ENCODE measurements at places on chromosomes 6 and 20.

GRCh38 chr6:66478705-66479104 is 771.7 kb upstream of the EYS start:
- no peak for DNase-seq

- no peak for DNase-seq
These were observed 594.5 kb upstream of the MAP3K7 start for GRCh38 chr6:91181416-91181815.

GRCh38 chr6:116217069-116217468 is 36.8 kb downstream of the TSPYL4 start:
- DNase-seq: no peak

- DNase-seq: no peak
These were observed 717.8 kb downstream of the EPM2A start for GRCh38 chr6:145017516-145017915.

DNA sequence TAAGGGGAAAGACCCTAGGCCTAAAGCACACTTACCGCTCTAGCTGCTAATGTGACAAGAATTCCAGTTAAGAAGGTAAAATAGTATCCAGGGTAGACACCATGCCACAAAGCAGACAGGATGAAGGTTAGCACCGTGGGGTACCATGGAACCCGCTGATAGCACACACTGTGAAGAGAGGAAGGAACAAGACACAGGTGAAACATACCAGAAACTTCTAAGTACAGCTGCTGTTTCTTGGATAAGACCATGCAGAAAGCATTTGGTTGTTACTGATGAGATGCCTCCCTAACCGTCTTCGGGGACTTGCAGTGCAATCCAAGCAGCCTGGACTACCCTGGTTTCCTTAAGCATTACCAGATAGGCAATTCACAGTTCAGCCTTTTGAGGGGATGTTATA is 99.4 kb downstream of the MBOAT1 start:
- no peak for DNase-seq

- DNase-seq: no peak
These were observed 619.0 kb downstream of the FRK start for GRCh38 chr6:115441651-115442050.

GRCh38 chr6:143023695-143024094 is 37.0 kb upstream of the AIG1 start:
- DNase-seq: no peak

DNA sequence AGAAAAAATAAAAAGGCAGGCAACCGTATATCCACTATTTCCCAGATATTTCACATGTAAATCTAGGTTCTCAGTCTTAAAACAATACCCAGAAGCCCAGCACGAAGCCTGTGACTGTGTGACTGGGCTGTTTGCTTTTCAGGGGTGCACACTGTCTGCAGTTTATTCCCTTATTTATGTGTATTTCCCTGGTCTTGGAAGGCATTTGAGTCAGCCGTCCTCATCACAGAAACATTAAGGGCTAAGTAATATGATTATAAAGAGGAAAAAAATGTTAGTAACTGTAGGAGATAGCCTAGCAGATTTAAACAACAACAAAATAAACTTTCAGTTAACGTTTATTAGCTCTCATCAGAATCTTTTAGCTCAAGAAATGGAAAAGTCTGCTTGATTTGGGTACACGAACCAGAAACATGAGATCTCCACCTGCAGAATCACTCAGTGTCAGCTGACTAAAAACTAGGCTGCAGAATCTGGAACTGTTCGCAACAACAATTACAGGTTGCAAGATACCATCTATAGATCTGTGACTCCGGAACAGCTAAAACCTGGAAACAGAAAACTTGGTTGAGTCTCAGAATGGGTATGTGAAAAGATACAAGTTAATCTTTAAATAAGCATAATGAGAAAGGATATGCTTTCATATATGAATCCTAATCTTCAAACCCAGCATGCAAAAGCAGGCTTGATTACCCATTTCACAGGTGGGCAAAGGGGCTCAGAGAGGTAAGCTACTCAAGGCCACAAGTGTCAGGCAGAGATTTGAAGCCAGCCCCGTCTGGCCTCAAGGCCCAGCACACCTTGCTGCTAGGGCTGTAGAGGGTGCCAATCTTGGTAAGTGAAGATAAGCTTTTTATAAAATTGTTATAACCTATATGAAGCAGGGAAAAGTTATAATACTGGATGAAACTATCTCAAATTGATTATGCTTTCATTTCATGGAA is 21.1 kb downstream of the GCLC start:
- DNase-seq: no peak

- DNase-seq: no peak
These were observed 414.5 kb upstream of the OPRM1 start for GRCh38 chr6:153624528-153624927.

GRCh38 chr6:116561377-116562018 is 7.9 kb downstream of the CALHM4 start:
- peak; percentile 37 for DNase-seq

DNA sequence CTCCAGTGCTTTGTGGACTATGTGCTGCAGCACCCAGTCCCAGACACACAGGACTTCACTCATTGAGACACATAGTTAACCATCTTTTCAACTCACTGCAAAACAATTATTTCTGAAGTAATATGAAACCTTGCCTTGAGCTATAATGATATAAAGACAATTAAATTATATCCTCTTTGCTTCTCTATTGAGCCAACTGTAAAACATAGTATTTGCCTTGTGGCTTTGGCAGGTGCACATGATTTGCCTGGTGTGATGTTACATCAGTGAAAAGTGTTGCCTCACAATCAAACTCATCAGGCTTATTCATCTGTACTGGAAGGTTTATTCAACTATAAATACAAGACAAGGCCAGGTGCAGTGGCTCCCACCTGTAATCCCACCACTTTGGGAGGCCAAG is 80.6 kb downstream of the NCOA7 start:
- no peak for DNase-seq

DNA sequence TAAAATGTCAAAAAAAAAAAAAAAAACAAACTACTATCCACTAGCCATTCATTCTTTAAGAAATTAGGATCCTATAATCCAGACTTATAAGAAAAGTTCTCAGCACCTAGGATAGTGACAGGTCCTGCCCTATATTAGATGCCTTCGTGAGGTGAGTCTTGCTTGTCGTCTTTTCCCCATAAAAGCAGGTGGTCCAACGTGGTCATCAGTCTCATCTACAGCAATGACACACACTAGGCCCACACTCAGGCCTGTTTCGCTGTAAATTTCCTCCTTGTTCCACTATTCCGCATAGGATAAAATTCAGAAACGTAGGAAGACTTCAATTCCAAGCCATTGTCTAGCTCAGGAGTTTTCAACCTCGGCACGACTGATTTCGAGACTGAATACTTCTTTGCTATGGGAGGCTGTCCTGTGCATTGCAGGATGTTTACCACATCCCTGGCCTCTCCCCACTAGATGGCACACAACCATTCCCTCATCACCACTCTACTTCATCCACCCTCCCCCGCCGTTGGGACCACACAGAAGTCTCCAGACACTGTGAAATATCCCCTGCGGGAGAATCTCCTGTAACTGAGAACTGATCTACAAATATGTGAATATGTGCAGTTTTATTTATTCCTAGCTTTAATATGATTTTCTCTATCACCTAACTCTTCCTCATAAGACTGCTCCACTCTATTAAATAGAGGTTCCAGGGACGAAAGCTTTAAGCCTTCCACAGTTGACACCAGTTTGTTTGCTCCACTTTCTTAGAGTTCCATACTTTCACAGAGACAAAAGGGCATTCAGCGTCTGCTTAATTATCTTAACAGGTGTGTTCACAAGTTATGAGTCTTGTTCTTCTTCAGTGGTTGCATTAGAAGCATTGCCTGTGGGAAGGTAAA is 346.3 kb downstream of the BMP2 start:
- DNase-seq: no peak

GRCh38 chr6:166382500-166382932 is 224 bp downstream of the MPC1 start:
- no peak for DNase-seq

GRCh38 chr6:30322527-30323501 is 3.9 kb upstream of the TRIM39 start:
- no peak for DNase-seq

DNA sequence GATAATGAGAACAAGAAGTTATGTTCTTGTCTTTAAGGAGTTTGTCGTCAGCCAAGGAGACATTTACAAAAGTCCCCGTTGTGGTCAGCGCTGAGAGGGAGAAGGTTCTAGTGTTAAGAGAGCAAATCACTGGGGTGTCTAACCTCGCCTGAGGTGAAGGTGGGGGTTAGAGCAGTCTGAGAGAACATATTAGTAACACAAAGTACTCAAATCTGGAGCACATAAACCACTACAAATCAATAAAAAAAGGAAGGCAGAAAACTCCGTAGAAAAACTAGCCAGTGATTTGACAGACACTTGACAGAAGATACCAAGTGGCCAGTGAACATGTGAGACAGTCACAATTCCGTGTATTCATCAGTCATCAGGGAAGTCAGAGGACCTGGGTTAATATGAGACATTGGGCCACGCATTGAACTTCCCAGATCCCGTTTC is 45.4 kb downstream of the CDS2 start:
- DNase-seq: no peak

DNA sequence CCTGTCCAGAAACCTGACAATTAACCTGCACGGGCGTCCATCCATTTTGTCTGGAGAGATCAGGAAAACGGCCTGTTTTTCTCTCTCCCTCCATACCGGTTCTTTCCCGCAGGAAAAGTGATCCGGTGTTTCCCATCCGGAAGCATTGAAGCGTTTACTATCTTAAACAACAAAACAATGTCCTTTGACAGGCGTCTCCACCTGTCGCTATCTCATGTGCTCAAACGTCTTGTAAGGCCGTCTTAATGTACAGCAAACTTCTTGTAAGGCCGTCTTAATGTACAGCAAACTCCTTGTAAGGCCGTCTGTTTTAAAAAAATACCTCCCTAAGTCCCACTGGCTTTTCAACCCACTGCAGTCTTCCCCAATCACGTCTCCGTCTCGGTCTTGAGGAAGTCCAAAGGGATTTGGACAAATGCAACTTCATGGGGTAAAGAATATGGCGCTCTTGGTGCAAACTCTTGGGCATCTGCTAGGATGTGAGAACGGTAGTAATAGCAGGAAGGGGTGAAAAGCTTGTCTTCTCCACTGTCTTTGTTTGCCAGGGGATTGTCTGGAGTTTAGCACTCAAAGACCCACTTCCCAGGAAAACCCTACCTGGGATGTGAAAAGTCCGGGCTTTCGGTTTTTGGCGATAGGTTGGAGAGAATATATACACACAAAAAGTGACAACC is 29.9 kb upstream of the TRIM27 start:
- no peak for DNase-seq

DNA sequence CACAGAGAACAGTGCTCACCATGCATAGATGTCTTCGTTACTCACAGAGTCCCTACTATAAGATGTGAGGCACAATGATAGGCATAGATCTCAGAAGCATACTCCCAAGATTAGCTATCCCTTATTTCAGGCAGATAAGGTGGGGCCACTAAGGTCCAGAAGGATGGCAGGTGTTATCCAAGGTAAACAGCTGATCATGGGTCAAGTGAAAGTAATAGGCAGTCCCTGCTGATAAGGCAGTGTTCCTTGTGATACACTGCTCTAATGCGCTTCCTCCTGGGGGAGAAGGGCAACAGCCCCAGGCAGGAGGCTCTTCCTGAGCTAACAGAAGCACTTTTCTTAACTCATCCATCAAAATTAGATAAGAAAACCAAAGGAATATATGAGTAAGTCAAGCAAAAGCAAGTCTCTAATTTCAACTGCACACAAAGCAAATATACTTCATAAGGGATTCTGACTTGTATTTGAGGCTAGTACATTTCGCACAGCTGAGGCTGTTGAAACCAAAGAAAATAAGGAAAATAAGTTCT is 42.2 kb downstream of the METTL24 start:
- no peak for DNase-seq

- no peak for DNase-seq
These were observed 507.3 kb downstream of the EYS start for GRCh38 chr6:65199683-65200082.
